EH (cell line): ENCODE measurements at places on chromosomes 16 and 17.

DNA sequence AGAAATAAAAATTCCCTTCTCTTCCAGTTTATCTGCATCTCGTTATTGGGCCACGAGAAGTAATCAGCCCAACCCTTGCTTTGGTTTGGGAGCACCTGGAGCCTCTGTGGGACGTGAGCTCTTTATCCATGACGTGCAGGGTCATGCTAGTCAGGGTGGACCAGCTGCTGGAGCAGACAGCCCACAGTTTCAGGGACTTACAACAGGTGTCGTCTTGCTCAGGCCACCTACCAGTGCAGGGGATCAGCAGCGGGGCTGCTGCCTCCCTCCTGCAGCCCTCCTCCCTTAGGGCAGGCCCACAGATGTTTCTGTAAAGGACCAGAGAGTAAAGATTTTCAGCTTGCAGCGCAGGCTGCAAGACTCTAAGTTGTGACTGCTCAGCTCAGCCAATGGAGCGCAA lies 16.9 kb downstream of the ADAD2 start:
- no peak for DNase-seq

GRCh38 chr17:74449306-74449705 lies 17.1 kb upstream of the CD300A start:
- DNase-seq = no peak

DNA sequence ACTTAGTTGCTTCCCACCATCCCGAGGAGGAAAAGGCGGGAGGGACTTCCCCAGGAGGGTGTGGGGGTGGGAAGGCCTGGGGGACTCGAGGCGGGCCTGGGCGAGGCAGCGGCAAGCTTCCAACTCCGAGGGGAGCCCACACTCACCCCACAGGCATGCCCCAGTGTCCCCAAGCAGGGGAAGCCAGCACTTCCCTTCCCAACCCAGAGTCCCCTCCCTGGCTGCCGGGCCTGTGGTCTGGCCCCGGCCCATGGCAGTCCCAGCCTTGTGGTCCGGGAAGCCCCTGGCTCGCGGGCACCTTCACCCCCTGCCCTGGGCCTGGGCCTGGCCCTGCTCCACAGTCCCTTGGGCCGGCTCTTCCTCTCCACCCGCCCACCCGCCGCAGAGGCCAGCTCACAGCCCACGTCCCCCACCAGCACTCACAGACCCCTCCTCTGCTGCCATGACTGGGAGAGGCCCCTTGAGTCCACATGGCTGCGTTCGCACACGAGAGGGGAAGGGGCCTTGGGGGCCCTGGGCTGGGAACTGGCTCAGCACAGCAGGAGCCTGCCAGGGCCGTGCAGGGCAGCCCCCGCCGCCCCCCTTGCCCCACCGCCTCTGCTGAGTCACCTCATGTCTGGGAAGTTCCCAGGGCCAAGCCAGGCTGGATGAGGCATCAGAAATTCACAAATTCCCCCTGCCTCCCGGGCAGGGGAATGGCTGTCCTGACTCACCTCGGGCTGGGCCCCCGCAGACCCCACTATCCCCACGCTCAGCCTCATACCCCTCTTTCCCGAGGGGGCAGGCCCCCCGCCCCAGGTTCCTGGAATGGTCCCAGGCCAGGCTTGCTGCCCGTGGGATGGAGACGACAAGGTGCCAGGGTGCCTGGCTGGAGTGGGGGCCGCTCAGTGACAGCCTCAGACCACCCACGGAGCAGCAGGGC lies 27.8 kb downstream of the BAHCC1 start:
- DNase-seq = peak; percentile 97

- DNase-seq = no peak
Measured at GRCh38 chr16:10564591-10564990, 15.8 kb downstream of the EMP2 start.

DNA sequence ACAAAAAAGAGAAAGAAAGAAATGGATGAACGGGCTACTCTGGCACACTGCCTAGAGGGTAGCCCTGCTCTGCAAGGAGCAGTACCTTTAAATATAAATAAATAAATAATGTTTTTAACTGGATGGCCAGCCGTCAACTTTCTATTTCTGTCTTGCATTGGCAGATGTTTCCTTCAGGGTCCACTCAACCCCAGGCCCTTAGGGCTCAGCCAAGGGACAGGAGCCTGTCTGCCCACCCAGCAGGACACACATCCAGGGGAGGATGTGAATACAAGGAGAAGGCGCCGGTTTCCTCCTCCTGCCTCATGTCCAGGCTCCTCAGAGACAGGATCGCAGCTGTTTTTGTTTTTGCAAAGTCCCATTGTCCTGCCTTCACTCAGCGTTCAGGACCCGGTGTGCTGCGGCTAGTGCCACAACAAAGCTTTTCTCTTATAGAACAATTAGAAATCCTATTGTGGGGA lies 22.6 kb downstream of the TTYH2 start:
- no peak for DNase-seq

- DNase-seq = peak; percentile 35
Measured at GRCh38 chr17:40063187-40063771, 514 bp downstream of the THRA start.

DNA sequence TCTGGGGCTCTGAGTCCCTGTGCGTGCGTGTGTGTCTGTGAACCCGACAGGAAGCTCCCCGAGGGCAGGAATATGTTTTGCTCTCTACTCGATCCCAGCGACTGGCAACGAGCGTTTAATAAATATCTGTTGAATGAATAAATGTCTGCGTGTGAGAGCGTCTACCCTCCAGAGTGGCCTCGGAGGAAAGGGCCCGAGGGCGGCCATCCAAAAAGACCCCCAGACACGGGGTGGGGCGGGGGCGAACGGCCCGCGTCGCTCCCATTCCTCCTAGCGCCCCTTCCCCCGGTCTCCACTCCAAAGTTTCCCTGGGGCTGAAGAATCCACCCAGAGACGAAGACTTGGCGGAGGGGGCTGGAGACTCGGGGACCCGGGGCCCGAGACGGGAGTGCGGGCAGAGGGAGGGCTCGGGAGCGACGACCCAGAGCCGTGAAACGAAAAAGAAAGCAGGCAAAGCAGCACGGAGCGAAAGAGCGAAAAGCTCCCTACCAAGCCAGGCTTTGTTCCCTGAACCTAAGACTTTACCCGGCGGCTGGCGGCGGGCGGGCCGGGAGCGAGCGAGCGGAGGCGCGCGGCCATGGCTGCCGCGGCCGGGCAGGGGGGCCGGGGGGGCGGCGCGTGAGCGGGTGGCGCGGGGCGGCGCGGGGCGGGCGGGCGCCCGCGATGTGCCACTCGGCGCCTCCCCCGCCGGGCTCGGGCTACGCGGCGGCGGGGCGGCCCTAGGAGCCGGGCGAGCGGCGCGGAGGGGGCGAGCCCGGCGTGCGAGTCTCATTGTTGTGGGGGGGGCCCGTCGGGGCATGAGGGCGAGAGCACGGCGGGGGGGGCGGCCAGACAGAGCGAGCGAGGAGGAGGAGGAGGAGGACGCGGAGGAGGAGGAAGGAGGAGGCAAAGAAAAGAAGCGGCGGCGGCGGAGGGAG lies at the start of gene MLLT6:
MLLT6 (plus strand) TSS at position 668 of the 917 bp plus-strand sequence. CDS start 360 bp downstream, outside the sequence.
- peak; percentile 82 for DNase-seq

DNA sequence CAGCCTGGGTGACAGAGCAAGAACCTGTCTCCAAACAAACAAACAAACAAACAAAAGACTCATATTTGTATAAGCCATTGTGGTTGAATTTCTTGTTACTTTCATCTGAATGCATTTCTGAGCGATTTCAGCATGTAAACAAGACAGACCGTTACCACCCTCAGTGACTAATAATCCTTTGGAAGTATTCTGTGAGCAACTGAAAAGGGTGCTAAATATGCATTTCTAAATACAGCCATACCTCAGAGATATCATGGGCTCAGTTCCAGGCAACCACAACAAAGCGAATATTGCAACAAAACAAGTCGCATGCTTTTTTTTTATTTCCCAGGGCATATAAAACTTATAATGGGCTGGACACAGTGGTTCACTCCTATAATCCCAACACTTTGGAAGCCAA lies 109.0 kb downstream of the USP31 start:
- DNase-seq = no peak

GRCh38 chr16:21101631-21102420 lies 48.8 kb downstream of the DNAH3 start:
- peak; percentile 22 for DNase-seq

DNA sequence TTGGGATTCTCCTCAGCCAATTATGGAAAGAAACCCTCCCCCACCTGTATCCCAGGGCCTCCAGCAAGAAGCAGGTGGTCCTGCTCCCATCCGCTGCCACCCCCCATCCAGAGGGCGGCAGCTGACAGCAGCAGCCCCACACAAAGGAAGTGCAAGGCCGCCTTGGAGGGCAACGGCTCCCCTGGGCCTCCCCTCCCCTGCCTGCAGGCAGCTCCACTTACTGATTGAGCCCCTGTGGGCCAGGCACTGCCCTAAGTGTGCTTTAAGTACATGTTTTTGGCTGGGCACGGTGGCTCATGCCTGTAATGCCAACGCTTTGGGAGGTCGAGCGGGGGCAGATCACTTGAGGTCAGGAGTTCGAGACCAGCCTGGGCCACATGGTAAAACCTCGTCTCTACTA lies 257.6 kb downstream of the PARN start:
- DNase-seq = no peak

GRCh38 chr17:77734371-77735080 lies 224.0 kb upstream of the TNRC6C start:
- DNase-seq = peak; percentile 78

- DNase-seq = no peak
Measured at GRCh38 chr17:18944646-18945045, 7.3 kb upstream of the SLC5A10 start.

DNA sequence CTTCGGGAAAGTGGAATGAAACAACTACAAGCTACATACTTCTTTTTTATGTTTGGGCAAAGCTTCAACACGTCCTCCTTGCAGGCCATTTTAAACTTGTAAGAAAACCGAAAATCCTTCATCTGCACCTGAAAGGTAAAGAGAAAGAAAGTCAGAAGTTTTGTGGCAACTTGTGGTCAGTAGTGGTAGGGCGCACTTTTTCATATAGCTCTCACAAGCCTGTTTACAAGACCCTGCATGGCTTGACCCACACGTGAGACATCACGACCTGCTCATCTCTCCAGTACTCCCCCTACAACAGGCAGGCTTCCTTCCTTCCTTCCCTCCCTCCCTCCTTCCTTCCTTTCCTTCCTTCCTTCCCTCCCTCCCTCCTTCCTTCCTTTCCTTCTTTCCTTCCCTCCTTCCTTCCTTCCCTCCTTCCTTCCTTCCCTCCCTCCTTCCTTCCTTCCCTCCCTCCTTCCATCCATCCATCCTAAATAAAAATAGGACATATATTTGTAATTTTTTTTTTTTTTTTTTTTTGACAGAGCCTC lies 48.7 kb upstream of the CLEC18B start:
- no peak for DNase-seq

DNA sequence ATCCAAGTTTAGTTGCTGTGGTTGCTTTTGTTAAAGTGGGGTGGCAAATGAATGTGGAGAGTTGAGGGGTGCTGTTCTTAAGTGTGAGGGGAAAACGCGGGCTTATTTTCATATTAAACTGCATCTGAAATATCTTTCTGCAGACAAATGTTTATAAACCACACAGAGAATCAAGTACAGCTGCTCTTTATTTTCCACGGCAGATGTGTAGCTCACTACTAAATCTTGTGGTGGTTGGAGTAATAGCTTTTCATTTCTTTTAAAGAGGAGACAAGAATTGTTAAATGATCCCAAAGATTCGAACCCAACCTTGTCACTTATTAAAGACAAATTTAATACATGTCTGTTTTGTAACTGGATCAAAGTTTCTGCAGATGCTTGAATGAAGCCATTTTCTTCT lies 2.1 kb downstream of the CLTC start:
- DNase-seq = no peak

DNA sequence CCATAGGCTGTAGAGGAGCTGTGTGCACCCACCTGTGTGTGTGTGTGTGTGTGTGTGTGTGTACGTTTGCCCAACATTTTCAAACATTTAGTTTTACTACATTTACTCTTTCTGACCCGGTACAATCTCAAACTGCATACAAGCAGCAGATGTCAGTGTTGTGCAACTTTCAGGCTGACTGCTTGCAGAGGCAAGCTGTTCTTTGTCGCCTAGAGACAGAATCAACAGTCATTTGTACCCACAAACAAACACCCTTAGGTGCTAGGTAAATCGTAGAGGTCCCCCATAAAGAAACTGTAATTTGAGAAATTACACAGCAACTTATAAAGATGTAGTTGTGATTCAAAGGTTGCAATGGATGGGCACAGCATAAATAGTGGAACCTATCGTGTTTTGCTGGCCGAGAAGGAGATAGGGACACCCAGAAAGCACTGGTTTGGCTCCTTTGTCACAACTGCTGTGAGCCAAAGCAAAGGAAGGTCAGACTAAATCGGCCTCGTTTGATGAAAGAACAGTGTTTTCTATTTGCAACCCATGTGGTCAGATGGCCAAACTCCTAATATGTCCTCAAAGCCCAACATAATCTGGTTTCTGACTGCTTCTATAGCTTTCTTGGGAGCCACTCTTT lies 478.4 kb downstream of the TOX3 start:
- DNase-seq = no peak

GRCh38 chr17:40402668-40403067 lies 15.0 kb downstream of the TOP2A start:
- DNase-seq = no peak

DNA sequence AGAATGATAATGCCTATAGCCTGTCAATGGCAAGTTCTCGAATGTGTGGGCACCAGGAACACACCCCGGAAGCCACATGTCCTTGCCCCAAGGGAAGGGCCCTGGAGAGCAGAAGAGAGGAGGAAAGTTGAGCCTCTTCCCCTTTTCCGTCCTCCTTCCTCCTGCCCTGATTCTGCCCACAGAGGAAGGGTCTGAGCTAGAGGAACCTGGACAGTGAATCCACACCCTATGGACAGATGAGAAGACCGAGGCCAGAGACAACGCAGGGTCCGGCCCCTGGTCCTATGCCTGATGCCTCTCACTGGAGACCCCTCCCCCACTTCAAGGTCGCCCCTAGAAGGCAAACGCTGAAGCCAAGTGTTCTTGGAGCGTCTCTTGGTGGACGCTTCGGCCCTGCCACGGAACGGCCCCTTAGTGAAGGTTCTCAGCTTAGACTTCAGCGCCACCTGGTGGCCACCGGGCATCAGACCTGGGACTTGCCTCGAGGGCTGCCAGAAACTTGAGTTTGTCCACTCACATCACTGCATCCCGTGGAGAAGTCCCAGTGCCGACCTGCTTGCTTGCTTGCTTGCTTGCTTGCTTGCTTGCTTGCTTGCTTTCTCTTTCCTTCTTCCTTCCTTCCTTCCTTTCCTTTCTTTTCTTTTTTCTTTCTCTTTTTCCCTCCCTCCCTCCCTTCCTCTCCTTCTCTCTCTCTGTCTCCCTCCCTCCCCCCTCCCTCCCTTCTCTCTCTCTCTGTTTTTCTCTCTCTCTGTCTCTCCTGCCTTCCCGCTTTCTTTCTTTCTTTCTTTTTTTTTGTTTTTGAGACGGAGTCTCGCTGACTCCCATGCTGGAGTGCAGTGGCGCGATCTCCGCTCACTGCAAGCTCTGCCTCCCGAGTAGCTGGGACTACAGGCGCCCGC lies 20.6 kb upstream of the SPNS3 start:
- DNase-seq = peak; percentile 87

GRCh38 chr17:40253565-40253964 lies 34.1 kb upstream of the CDC6 start:
- peak; percentile 31 for DNase-seq

GRCh38 chr16:69408475-69408874 lies 15.9 kb upstream of the CYB5B start:
- no peak for DNase-seq

- DNase-seq = no peak
Measured at GRCh38 chr16:89052890-89053724, 40.5 kb upstream of the ACSF3 start.

GRCh38 chr16:54110016-54110981 lies 176.3 kb downstream of the IRX3 start:
- DNase-seq = no peak
